NCI-H1694 (cell line): ENCODE measurements at places on chromosomes 6 and 20.

DNA sequence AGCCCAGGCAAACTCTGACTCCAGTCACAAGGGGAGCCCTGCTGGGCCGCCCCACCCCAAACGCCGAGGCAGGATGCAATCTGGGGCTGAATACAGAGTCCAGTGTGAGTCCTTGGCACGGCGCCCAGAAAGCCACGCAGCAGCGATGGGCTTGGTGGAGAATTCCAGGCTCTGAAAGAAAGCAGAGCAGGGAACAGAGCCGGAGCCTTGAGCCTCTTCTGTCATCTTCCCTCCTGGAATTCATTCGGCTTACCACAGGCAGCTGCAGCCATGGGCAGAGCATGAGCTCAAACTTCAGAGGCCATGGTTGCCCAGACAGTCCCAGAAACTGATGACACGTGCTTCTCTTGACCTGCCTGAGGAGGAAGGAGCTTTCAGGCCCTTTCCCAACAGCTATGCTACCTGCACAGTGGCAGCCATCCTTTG lies 441.1 kb upstream of the JARID2 start:
- DNase-seq, result no peak

- no peak for DNase-seq
Measured at GRCh38 chr6:4370066-4370465, 234.7 kb upstream of the ECI2 start.

- DNase-seq, result no peak
Measured at GRCh38 chr6:24537771-24538385, 43.1 kb downstream of the ALDH5A1 start.

- no peak for DNase-seq
Measured at GRCh38 chr6:26743157-26743821, 83.7 kb upstream of the ZNF322 start.

DNA sequence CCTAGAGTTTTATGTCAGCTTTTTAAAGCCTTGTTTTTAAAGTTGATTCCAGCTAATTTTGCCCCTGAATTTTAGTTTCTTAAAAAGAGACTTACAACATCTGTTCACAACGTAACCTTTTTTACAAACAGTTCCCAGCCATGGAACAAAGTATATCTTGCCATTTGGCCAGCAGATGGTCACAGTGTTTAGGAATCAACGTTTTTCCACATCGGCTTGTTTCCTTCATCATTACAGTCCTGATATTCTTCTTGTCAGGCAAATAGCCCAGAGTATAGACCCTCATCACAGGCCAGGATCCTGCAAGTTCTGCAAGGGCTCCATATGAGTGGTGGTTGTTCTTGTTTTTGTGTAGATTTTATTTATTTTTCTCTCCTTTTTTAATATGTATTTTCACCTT lies 341.7 kb upstream of the HTR1E start:
- peak; percentile 55 for DNase-seq

- peak; percentile 36 for DNase-seq
Measured at GRCh38 chr6:56840467-56841380, 114.2 kb upstream of the BEND6 start.

GRCh38 chr6:111555036-111555435 lies 50.6 kb downstream of the TRAF3IP2 start:
- no peak for DNase-seq

DNA sequence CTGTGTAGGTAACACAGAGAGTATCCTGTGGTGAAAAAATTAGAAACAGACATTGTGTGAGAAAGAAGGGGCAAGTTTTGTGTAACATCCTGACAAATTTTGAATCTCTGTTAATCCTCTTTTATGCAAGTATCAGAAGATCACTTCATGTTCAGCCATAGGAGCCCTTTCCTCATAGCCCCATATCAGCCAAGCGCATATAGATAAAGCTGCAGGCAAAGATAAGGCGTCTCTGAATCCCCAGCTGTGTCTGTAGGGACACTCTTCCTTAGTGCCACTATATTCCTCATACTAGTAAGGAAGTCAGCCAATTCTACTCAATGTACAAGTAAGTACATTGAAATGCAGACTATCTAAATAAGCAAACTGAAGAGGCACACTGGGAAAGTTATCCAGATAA lies 22.3 kb downstream of the HTR1E start:
- DNase-seq, result no peak

- no peak for DNase-seq
Measured at GRCh38 chr6:148005806-148006205, 336.8 kb upstream of the SASH1 start.

- no peak for DNase-seq
Measured at GRCh38 chr6:10425975-10426780, 11.3 kb upstream of the TFAP2A start.

DNA sequence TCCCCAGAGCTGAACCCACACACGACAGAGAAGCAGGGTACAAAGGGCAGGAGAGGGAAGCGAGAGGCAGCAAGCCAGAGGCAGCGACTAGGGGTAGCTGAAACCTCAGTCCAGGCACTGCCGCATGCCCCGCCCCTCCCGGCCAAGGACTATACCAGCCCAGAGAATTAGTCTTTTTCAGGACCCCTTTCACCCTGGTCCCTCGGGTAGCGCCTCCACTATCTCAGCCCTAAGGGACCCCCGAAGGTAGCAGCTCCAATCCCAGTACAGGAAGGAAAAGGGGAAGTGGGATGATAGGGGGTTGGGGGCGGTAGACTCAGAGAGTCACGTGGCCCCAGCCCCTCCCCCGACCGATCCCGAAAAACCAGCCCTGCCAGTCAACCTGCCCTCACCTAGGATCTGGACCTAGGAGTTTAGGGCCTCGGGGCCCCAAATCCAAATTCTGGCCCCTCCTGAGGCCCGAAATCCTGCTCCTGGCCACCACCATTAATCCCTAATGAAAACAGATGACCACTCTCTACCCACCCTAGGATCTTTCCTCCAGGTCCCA lies 1.3 kb downstream of the RGL2 start:
- no peak for DNase-seq

DNA sequence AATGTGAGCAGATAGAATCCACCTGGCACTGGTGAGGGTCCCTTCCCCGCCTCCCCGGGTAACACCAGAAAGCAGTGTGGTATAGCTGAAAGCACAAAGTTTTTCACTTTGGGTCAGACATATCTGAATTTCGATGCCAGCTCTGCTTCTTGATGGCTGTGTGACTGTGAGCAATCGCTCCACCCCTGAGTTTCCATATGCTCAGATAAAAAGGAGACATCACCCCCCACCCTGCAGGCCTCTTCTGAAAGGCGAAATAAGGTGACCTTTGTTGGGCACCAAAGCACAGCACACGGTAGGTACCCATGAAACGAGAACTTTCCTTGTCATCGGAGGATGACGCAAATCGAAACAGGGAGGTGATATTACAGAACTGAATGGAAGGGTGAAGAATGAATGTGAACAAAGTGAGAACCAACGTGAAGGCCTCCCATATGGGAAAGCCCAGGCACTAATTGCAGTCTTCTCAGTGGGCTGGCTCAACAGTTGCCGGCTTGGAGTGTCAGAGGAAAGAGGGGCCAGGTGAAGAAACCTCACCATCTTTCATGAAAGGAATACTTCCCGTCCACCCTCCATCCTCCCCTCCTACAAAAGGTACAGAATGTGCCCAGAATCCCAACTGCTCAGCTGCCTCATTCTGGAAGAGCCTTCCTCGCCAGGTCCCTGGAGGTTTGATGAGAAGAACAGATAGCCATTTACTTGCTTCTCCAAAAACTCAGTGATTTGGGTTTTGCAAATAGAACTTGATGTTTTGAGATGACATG lies 61.8 kb downstream of the NFATC2 start:
- DNase-seq, result no peak

GRCh38 chr6:161482517-161482858 lies 208.6 kb upstream of the AGPAT4 start:
- DNase-seq, result no peak

- DNase-seq, result no peak
Measured at GRCh38 chr6:28655164-28655563, 129.5 kb downstream of the GPX5 start.
